ENCODE measurements at places on chromosomes 3 and 15. TPM values are rescaled to one million over a fixed set of nuclear protein-coding genes. Genes with fewer than 3 reads are reported as not detected.

GRCh38 chr3:184295771-184296170, 3.3 kb upstream of the PSMD2 start:
- no peak overlapping the region for H3K4me3 ChIP-seq
- DNase-seq: no peak
- H3K27ac ChIP-seq: no peak overlapping the region
- 0 out of 2 replicates have a peak, but pooled peaks cover 2% of the 10 kb centered on the region for H3K36me3 ChIP-seq
- H3K27me3 ChIP-seq: no peaks in the 10 kb centered on the region

CFAP91 gene
- total RNA-seq: not detected

GRCh38 chr3:61821823-61822251, 260.5 kb downstream of the PTPRG start:
- peaks cover 9% of the 10 kb centered on the region for H3K4me1 ChIP-seq
- H3K4me3 ChIP-seq: no peak overlapping the region
- no peaks in the 10 kb centered on the region for H3K36me3 ChIP-seq
- H3K27ac ChIP-seq: no peak overlapping the region

DNA sequence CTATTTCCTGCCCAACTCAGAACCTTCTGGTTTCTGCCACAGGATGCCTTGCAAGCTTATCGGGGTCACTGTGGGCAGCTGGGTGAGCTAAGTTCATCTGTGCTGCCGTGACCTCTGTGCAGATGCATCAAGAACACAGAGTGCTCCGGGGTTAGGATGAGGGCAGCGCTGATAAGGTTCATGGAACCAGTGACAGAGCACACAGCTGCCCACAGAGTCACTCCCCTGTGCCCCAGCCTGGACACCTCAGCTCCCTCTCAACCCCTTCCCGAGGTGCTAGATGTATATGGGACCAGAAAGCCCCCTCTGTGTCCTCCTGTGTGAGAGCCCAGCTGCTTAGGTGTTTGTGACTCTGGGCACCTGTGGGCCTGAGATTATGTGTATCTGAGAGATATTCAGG, 15.8 kb upstream of the ALAS1 start:
- H3K36me3 ChIP-seq: no peaks in the 10 kb centered on the region
- no peak overlapping the region for H3K27ac ChIP-seq
- H3K4me1 ChIP-seq: peaks cover 87% of the 10 kb centered on the region
- H3K27me3 ChIP-seq: no peaks in the 10 kb centered on the region

SI gene
- total RNA-seq: not detected

GABRR3 gene
- 0.31 TPM for total RNA-seq

- no peaks in the 10 kb centered on the region for H3K4me1 ChIP-seq
- no peaks in the 10 kb centered on the region for H3K36me3 ChIP-seq
- no peaks in the 10 kb centered on the region for H3K27me3 ChIP-seq
- no peak overlapping the region for H3K4me3 ChIP-seq
Measured at GRCh38 chr15:39110336-39110735, 470.5 kb upstream of the THBS1 start.

GRCh38 chr3:90031121-90031520, 923.7 kb downstream of the EPHA3 start:
- H3K27ac ChIP-seq: no peak overlapping the region
- DNase-seq: no peak
- H3K4me3 ChIP-seq: no peak overlapping the region
- H3K27me3 ChIP-seq: no peaks in the 10 kb centered on the region

FBXO40 gene
- not detected for total RNA-seq

DNA sequence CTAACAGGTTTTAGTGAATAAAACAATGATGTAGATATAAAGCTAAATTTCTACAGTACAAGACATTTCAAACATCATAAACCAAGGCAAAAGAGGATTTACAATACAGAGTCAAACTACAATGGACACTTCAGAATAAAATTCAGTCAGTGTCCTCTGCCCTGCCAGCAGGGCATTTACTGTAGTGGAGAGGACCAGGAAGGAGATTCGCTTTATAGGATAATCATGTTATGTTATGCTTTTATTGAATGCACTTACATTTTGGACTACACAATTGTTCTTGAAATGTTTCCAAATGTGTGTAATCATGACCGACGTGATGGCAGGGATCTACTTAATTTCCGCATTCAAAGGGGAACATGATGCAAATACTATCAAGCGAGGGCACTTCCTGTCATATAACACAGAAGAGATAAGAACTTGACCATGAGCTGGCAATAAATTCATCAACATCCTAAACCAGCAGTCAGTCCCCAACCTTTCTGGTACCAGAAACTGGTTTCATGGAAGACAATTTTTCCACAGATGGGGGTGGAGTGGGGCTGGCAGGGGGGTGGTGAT, 925.6 kb downstream of the FHIT start:
- H3K4me1 ChIP-seq: no peaks in the 10 kb centered on the region
- no peak overlapping the region for H3K27ac ChIP-seq

GRCh38 chr15:90184786-90185704, 16.1 kb upstream of the SEMA4B start:
- H3K4me3 ChIP-seq: peak overlapping the region; percentile 79
- peaks cover 34% of the 10 kb centered on the region for H3K4me1 ChIP-seq
- H3K27ac ChIP-seq: no peak overlapping the region
- DNase-seq: peak; percentile 54
- peaks cover 3% of the 10 kb centered on the region for H3K27me3 ChIP-seq

- peaks cover 2% of the 10 kb centered on the region for H3K36me3 ChIP-seq
- DNase-seq: no peak
- H3K27me3 ChIP-seq: no peaks in the 10 kb centered on the region
Measured at GRCh38 chr3:4719046-4719501, 225.9 kb downstream of the ITPR1 start.

- H3K4me3 ChIP-seq: no peak overlapping the region
- no peaks in the 10 kb centered on the region for H3K36me3 ChIP-seq
- no peak for DNase-seq
- no peak overlapping the region for H3K27ac ChIP-seq
- no peaks in the 10 kb centered on the region for H3K27me3 ChIP-seq
- H3K4me1 ChIP-seq: no peaks in the 10 kb centered on the region
Measured at GRCh38 chr3:136612512-136612911, 139.7 kb downstream of the STAG1 start.

Measured in HepG2 (cell line).